ENCODE measurements at places on chromosomes 13 and 19.
A peak's percentile ranks its signal among the peaks of the same experiment; 100 is the strongest.

- no peak for DNase-seq
Measured at GRCh38 chr13:24167666-24168391, 7.3 kb downstream of the SPATA13 start.

- peak; percentile 44 for DNase-seq
Measured at GRCh38 chr13:99980824-99981734, 505 bp upstream of the ZIC2 start.

DNA sequence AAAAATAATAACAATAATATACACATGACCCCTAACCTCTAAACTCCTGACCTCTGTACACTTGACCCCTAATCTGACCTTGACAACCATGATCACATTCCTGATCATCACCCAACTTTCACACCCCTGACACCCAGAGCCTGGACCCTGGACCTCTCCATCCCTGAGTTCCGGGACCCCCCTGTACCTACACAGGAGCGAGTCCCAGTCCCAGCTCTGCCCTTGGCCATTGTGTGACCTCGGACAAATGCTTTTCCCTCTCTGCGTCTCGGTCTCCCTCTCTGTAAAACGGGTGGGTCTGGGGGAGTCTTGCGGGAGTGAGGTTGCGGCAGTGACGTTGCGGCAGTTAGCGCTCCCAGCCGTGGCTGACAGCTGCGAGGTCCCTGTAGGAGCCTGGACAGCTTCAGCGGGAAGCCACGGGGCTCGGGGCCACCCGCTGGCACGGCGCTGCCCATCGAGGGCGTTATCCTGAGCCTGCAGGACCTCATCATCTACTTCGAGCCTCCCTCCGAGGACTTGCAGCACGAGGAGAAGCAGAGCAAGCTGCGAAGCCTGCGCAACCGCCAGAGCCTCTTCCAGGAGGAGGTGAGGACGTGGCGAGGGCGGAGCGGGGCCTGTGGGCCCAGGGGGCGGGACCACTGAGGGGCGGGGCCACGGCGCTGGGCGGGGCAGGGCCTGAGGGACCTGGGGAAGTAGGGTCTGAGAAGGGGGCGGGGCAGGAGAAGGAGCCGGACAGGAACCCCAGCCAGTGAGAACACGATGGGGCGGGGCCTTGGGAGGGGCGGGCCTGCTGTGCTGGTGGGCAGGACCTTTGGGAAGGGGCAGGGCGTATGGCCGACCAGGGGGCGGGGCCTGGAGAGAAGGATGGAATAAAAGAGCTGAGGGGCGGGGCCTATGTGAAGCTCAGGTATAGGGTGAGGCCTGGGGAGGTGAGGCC is 19.2 kb downstream of the RYR1 start:
- no peak for DNase-seq

- DNase-seq, result no peak
Measured at GRCh38 chr19:47021536-47022139, 2.0 kb downstream of the NPAS1 start.

- peak; percentile 81 for DNase-seq
Measured at GRCh38 chr13:33351319-33351718, 65.8 kb upstream of the STARD13 start.

DNA sequence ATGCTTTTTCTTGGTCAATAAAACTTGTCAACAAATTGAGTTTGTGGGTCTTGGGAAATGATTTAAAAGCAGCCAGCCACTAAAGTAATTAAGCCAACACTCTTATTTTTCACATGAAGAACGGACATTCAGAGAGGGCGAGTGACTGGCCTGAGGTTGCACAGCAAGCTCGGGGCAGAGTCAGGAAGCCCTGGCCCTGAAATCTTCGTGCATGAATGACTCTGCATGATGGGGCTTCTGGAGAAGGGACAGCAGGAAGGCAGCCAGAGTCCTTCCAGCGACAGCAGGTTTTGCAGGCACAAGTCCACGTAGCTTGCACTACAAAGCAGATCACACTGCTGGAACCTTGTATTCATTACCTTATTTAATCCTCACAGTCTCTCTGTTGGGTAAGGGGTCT is 232.5 kb downstream of the ZNF536 start:
- DNase-seq, result no peak

- DNase-seq, result no peak
Measured at GRCh38 chr13:112759827-112760226, 70.0 kb downstream of the ATP11A start.

DNA sequence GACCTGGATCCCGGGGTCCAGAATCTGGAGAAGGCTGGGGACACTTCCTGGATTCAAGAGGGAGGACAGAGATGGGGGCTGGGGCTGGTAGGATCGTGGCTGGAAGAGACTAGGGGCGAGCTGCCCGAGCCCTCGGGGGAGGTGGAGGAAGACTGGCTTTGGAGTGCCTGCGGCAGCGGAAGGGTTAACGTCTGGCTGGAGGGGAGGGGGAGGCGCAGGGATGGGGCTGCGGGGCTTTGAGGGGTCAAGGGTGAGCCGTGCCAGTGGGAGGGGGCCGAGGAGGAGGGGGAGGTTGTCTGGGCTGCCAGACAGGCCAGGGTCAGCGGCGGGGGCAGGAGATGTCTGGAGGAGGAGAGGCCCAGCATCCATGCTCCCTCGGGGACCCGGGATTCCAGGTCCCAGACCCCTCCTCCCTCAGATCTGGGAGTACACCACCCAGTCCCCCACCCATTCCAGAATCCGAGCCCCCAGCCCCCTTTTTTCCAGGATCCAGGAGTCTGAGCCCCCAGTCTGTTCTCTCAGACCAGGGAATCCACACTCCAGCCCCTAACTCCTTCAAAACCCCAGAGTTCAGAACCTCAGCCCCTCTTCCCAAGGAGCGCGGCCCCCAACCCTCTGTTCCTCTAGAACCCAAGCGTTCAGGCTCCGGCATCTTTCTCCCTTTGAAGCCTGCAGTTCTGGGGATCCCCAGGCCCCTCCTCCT is 3.2 kb upstream of the SPACA6 start:
- DNase-seq, result peak; percentile 56

- no peak for DNase-seq
Measured at GRCh38 chr13:69545551-69545950, 562.1 kb upstream of the ATXN8OS start.

GRCh38 chr13:41693434-41693833 is 236.1 kb downstream of the RGCC start:
- no peak for DNase-seq

DNA sequence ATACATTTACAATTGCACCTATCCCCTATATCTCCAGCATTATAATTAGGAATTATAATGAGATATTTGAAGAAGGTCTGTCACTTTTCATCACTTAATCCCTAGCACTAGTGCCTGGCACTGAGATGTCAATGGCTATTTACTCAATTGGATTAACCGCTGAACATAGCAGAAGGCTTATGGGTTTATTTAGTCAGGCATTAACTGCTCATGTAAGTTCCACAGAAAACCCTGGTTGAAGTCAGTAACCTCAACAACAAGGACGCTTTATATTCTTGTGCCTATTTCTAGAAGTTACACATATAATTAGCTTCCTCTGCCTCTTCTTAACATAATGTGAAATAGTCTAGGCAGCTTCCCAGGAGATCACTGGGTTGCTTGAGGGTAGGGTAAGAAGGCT is 107.5 kb upstream of the POSTN start:
- DNase-seq, result no peak

DNA sequence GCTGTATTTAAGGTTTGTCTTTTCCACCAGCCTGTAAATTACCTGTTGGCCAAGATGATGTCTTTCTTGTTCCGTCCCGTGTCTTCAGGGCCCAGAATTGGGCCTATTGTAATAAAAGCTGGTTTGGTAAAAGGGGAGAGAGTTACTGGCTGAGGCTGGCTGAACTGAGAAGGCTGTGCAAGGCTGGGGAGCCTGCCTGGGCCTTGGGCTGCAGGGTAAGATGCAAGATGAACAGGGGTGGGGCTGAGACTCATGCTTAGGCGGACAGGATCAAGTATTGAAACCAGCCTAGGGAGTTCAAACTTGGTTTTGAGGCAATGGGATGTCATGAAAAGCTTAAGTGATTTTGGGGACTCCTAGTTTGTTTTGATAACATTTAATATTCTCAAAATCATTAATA is 142.3 kb downstream of the PCCA start:
- DNase-seq, result no peak

DNA sequence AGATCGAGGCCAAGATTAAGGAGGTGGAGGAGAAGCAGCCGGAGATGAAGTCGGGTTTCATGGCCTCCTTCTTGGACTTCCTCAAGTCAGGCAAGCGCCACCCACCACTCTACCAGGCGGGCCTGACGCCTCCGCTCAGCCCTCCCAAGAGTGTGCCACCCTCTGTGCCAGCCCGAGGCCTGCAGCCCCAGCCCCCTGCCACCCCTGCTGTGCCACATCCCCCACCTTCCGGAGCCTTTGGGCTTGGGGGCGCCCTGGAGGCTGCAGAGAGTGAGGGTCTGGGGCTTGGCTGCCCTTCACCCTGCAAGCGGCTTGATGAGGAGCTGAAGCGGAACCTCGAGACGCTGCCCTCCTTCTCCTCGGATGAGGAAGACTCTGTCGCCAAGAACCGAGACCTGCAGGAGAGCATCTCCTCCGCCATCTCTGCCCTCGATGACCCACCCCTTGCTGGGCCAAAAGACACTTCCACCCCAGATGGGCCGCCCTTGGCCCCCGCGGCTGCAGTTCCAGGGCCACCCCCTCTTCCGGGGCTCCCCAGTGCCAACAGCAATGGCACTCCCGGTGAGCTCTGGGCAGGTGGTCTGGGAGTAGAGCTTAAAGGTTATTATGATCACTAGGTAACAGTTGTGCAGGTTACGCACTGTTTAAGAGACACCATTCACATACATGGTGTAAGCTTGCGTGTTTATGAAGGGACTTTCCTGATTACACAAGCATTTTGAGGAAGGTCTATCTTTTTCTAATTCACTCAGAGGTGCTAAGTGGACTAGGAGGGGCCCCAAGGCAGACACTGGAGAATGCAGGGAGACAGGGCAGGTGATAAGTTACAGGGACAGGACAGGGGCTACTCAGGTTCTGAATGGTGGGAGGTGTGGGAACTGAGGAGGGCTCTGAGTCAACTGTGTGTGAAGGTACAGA is 8.7 kb downstream of the PRR12 start:
- no peak for DNase-seq

- DNase-seq, result no peak
Measured at GRCh38 chr13:31377946-31378345, 178.2 kb downstream of the B3GLCT start.

- no peak for DNase-seq
Measured at GRCh38 chr19:31226151-31226935, 122.9 kb downstream of the TSHZ3 start.

DNA sequence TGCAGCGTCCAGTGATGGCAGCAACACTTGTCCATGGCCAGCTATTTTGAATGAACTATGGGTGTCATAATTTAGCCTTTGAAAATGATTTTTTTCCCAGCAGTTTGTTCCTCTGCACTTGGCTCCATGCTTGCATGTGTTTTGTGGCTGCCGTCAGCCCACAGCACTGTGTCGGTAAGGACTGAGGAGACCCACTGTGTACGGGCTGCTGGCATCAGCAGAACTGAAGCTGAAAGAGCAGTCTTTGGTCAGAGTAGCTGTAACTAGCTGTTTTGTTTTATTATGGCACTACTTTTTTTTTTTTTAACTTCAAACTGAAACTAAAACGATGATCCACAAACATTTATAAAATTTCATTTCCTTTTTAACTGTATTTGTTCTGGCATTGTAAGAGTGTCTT is 50.3 kb upstream of the TEX29 start:
- DNase-seq, result peak; percentile 14

- DNase-seq, result peak; percentile 16
Measured at GRCh38 chr13:35378939-35379338, 97.5 kb downstream of the MAB21L1 start.

- peak; percentile 83 for DNase-seq
Measured at GRCh38 chr19:48819366-48819816, 8.6 kb upstream of the BCAT2 start.
